ENCODE measurements at places on chromosomes 6 and 20.

DNA sequence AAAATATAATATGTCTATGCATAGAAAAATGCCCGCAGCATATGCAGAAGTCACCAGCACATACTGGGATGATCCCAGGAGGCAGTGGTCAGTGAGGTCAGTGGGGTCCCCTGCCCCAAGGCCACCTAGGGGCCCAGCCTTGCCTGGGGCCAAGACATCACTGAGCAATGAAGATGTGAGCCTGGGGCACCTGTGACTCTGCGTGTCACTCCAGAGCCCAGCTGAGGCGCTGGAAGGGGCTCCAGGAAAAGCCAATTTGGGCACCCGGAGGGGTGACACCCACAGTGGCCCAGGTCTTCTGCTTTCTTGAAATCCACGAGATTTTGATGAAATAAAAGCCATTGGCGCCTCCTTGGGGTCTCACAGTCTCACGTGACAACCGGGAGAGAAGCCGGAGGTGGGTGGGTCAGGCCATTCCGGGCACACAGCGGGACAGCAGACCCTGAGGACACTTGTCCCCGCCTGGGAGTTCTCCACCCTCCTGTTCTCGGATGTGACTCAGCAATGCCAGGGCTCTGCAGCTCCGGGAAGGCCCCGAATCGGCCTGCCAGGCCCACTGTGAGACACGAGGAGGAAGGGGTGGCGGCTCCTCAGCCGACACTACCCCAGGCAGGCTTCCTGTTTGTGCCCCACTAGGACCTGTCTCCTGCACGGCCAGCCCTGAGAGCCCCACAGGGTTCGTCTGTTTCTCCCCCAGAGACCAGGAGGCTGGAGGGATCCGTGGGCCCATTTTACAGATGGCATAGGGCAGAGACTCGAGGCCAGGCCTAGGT lies 24.4 kb upstream of the SLCO4A1 start:
- DNase-seq, result no peak

GRCh38 chr20:51003753-51004152 lies 19.2 kb downstream of the KCNG1 start:
- no peak for DNase-seq

DNA sequence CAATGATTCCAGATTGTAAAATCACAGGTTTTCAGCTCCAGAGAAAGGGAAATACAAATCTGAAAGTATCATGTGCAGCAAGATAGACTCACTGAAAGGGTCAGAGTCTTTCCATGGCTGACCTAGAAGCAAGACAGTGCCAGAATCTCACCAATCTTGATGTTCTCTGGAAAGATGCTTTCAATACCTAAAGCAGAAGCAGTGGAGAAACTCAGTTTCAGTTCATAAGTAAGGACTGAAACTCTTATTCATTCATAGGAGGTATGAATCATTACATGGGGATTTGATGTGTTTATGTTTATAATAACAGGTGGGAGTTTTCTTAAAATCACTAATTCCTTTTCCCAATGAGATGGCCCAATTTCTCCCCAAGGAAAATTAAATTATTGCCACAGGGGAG lies 42.5 kb downstream of the SLC2A12 start:
- no peak for DNase-seq

DNA sequence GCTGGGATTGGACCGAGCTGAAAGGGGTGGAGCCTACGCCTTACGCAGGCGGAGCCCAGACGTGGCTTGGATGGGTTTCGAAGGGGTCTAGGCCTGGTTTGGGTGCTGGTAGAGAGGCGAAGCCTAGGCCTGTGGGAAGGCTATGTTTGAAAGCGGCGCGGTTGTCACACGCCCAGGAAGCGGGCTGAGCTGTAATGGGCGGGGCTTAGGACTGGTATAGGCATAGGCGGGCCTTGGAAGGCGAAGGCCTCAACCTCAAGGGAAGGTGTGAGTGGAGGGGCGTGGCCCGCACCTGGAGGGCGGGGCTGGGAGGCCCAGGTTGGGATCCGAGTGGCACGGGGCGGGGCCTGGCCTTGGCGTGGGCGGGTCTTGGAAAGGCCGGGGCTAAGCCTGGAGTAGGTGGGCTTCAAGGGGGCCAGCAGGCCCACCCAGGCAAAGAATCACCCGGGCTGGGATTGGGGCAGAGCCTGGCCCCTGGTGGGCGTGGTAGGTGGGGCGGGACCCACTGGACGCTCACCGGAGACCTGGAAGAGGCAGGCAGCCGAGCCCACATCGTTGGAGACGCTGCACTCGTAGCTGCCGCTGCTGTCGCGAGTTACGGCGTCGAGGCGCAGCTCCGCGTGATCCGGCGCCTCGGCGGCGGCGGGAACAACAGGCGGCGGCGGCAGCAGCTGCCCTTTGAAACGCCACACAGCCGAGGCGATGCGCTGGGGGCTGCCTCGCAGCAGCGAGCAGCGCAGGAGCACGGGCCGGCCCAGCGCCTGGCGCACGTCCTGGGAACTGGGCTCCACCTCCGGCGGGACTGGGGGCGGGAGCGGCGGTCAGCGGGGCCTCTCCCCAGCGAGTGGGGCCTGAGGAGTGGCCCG lies 49.0 kb downstream of the MDGA1 start:
- DNase-seq, result no peak

DNA sequence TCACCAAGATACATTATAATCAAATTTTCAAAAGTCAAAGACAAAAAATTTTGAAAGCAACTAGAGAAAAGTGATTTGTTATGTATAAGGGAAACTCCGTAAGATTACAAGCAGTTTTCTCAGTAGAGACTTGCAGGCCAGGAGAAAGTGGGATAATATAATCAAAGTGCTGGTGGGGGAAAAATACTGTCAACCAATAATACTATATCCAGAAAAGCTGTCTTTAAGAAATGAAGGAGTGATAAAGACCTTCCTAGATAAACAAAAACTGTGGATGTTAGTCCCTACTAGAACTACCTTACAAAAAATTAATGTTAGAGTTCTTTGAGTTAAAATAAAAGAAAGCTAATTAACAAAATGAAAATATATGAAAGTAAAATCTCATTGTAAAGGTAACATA lies 79.7 kb downstream of the SYNE1 start:
- no peak for DNase-seq

DNA sequence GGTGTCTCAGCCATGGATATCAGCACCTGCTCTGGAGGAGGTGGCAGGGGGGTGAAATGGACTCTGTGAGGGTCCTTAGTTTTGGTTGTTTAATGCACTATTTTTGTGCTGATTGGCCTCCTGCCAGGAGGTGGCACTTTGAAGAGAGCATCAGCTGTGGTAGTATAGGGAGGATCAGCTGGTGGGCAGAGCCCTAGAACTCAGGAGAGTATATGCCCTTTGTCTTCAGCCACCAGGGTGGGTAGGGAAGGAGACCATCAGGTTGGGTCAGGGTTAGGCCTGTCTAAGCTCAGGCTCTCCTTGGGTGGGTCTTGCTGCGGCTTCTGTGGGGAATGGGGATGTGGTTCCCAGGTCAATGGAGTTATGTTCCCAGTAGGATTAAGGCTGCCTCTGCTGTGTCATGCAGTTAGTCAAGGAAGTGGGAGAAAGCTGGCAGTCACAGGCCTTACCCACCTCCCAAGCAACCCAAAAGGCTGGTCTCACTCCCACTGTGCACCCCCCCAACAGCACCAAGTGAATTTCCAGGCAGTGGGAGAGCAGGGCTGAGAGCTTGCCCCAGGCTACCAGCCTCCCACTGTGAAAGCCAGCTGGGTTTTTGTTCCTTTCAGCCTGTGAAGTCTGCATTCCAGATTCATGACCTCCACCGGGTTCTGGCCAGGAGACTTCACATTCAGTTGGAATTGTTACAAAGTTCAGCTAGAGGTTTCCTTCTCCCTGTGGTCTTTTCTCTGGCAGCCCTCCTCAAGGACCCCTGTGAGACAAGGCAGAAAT lies 5.7 kb upstream of the OSTM1 start:
- DNase-seq, result no peak

DNA sequence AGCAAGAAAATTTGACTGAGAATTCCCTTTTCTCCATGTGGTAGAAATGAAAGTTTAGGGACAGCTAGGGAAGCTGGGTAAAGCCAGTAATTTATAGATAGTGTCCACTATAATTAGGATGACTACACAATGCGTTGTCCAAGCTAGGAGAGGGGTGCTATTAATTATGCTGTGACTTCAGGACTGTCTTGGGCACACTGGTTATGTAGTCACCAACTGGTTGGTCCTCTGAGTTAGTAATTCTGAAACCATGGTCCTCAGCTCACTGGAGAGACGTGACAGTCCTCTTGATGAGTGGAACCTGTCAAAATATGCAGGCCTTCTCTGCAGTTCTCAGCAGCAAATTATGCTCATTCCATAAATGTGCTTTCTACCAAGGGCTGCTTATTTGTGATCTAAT lies 94.6 kb upstream of the ENPP5 start:
- DNase-seq, result no peak

Measured in GM12864 (cell line).